Suppressor macrophage treated with lipopolysaccharide for 4 hours (primary cell): ENCODE measurements at places on chromosomes 11 and 22.

- no peak for DNase-seq
These were observed 162.5 kb downstream of the SWAP70 start for GRCh38 chr11:9826390-9826789.

DNA sequence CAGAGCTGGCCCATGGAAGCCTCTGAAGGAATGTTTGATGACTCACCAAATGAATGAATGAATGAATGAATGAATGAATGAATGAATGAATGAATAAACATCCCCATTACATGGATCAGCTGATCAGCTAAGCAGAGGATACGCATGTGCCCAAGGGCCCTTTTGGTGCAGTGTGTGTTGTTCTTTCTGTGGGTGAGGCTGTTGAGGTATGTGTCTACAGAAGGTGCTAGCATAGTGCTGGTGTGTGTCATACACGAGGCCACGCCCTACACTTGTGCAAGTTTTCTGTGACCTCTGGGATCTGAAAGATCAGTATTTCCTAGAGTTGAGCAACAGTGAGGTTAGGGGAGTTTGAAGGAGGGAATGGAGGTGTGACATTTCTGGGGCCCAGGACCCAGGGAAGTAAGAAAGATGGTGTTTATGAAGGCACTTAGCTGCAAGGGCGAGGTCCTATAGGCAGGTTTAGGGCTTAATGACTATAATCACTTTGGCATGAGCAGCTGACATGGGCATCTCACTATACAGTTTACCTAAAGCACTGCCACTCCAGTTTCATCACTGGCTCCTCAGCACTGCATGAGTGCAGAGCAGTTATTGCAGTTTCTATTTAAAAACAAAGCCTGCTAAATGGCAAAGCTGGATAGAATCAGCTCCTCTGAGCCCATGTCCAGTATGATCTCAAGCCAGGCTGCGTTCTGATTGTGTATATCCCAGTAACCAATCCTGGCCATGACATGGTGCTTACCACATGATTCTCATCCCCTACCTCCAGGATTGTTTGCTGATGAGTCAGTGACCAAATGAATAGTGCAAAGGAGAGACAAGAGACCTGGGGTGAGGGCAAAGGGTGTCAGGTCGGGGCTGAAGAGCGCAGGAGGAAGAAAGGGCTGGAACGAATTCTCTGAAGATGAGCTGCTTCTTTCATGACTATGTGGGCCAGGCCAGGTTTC, 36.4 kb upstream of the E2F8 start:
- no peak for DNase-seq

- DNase-seq, result peak; percentile 46
These were observed 229.3 kb downstream of the CASP12 start for GRCh38 chr11:104668797-104669463.

GRCh38 chr22:49062155-49062801, 765.4 kb downstream of the BRD1 start:
- DNase-seq, result no peak

- DNase-seq, result no peak
These were observed 37.1 kb upstream of the HMGXB4 start for GRCh38 chr22:35220221-35220620.

DNA sequence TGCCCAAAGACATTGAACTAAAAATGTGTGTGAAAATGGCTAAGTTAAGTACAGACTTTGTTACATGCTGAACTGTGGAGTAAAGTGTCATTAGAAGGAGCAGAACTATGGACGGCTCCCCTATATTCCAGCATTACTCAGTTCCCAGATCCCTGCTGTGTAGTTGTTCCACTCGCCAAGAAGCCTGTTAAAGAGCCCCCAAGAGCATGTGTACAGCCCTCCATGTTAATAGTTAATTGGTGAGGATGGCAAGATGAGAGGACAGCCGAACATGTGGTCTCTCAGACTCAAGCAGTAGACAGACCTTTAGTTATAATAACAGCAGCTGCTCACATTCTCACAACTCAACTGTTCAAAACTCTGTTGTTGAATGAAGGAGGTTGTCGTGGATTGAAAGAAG, 127.4 kb downstream of the ELP4 start:
- DNase-seq, result no peak

DNA sequence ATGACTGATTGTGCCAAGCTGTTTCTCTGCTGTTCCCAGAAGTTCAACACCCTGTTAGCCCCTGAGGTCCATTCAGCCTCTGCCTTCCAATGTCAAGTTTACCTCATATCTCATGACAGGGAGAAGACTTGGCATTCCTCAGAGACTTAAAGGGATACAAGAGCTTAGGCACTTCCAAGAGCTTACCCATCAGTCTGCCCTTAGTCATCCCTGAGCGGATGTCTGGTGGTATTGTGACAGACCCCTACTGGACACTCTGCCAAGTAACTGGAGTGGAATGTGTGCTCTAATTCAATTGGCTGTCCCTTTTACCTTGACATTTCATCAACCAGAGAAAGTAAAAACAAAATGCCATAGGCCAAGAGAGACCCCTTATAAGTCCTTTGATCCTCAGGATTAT, 151.5 kb downstream of the AASDHPPT start:
- no peak for DNase-seq

DNA sequence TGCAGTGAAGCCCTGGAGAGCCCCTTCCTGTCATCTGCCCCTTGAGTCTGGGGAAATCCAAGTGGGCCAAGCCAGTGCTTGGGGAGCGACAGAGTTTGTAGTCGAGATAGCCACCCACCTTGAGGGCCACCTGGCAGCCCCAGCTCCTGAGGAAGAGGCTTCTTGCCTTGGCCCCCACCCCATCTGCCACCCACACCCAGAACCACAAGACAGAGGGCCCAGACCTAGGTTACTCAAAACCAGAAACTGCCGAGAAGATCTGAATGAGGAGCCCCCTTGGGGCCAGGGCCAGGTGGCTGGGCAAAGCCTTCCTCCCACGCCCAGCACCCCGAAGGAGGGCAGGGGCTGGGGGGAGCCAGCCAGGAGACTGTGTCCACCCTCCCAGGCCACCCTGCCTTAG, 18.8 kb upstream of the PRR5 start:
- DNase-seq, result no peak

DNA sequence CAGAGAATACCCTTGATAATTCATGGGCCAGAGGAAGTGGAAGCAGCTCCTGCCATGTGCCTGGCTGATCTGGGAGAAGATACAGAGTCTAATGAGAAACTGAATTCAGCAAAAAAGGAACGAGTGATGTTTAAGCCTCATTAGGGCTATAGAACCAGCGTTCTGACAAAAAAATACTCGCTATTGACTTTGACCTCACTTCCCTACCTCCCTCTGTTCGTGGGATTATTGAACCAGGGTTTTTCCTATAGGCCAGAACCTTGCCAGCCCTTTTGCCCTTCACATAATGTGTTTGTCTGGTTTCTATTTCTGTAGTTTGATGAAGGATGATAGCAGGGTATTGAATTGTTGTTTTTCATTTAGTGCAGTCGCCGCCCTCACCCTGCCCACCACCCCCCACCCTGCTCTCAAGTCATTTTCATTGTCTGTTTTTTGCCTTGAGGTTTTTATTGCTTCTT, 7.6 kb upstream of the RBFOX2 start:
- DNase-seq, result no peak

- no peak for DNase-seq
These were observed 66.6 kb downstream of the MED15 start for GRCh38 chr22:20573833-20574615.

DNA sequence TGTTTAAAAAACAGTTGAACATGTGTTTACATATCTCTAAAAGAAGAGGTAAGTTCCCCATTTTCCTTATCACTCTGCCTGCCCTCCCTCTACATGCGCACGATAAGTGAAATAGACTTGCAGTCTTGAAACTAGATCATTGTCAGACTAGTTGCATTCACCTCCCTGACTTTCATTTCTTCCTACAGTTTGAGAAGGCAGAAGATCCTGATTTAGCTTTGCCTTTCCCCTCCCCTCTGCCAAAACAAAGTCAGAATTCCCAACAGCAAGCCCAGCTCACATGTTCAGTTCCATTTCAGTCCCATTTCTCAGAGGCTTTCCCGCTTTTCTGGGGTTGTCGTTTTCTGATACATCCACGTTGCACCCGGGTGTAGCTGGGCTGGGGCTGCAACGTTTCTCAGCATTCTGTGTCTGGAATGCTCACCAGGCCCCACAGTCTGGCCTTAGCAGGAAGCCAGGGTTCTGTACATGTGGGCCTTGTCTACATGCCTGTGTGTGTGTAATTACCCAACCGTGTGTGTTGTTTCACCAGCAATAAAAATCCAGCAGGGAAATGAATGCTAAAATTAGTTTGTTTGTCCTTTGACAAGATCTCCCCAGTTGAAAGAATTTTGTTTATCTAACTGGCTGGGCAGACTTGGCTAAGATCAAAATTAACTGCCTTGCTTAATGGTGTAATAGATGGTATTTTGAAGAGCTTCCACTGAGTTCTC, 179.2 kb downstream of the DBX1 start:
- no peak for DNase-seq

DNA sequence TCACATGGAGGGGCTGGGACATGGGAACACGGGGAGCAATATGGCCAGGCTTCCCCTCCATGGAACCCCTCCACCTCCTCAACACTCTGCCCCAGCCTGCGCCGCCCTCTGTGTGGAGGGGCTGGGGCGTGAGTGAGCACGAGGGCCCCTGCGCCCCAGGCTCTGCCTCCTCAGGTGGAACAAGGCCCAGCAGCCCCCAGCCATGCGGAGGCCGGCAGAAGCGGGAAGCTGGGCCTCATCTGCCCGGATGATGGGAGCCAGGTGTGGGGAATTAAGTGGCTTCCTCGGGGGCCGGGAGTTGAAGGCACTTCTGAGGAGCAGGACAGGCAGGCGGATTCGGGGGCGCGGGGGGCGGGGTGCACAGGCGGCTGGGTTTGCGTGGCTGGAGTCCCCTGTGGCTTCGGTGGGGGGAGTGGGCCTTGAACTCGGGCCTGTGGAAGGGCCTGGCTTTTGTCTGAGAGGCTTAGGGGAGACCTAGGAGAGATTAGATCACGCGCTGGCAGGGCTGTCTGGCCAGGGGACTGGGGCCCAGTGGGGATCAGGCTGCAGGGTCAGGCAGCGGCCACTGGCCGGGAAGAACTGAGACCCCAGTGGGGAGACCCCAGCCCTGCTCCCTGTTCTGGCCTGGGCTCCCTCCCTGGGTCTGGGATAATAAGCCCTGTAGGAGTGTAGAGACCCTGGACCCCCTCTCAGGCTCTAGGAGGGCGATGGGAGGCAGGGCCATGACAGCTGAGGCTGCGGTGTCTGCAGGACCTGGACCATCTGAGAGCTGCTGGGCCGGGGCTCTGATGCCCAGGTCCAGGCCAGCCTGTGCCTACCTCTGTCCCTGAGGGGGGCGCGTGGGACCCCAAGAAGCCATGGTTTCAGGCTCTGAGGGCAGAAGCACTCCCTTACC, 13.3 kb downstream of the PRR33 start:
- DNase-seq, result no peak

- DNase-seq, result no peak
These were observed 981.0 kb upstream of the FAT3 start for GRCh38 chr11:91243630-91244029.

- no peak for DNase-seq
These were observed 34.1 kb upstream of the GLYATL1 start for GRCh38 chr11:58905011-58905720.

DNA sequence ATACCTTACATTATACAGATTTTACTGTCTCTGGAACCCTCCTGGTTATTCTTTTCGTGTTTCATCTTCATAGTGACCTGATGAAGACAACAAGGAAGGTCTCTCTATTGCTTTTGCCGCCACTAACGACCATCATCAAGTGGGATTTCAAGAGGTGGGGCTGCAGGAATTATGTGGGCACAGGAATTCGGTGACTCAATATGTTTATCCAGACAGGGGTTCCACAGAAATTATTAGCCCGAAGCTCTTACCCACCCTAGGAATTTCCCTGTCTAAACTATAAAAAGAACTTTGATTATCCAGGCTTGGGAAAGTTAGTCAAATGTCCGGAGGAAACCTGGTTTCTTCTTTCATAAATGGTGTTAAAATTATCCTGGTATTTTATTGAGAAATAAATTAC, 566.8 kb upstream of the TENM4 start:
- DNase-seq, result no peak

- peak; percentile 68 for DNase-seq
These were observed 46.9 kb downstream of the MICAL2 start for GRCh38 chr11:12157241-12157661.

- no peak for DNase-seq
These were observed 153.1 kb downstream of the DDX10 start for GRCh38 chr11:108817976-108818375.

- no peak for DNase-seq
These were observed 39.0 kb downstream of the RTL6 start for GRCh38 chr22:44459041-44459440.

DNA sequence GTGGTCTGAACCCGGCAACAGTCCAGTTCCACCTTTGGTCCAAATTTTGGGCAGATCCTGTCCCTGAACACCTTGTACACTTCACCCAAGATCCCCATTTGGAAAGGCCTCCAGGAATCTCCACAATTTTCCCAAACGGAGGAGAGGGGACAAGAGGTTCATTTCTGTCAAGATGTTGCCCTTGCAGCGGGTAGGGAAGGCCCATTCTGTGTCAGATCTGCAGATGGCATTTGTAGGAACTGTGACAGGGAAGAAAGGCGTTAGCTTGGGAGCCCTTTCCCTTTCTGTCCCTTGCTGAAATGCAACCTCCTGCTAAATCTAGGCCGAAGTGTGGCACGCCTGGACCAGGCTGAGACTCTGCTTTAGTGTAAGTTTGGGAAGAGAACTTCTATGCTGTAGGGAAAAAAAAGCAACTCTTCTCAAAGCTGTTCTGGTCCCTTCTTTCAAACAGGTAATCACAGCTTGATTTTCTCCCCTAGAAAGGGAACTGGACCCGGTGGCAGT, 86.0 kb downstream of the SCN3B start:
- DNase-seq, result no peak

DNA sequence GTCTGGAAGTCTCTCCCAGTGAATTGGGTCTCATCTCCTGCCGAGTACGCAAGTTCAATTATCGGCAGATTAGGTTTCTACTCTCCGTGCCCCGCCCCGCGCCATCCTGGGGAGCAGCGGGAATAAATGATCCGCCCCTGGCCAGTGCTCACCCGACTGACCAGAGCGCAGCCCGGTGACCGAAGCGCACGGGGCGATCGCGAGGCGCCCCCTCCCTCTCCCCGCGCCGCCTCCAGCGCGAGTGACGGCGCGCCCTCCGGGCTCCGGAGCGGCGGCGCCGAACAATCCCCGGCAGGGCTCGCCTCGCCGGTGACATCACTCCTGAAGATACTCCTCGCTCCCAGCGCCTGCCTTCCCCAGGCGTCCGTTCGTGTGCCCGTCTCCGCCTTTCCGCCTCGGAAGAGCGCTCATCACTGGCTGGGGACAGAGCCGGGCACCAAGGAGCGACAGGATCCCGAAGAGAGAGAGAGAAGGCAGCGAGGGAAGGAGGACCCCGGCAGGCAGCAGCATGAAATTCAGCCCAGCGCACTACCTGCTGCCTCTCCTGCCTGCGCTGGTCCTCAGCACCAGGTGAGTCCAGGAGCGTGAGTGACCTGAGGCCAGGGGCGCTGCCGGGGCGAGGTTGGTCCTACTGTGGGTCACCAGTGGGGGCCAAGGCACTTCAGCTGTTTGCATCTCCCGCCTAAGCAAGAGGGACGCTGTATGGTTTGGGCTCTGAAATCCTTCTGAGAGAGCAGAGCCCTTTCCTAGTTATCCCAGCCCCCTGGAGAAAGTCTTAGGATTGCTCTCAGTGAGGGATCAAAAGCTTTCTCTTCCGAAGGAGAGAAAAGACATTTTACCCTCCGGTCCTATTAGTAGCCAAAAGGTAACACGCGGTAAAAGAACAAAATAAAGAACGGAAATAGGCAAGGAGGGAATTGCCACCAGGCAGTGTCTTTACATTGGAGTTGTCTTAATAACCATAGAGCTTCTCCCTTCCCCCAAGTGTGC, at the start of gene LUZP2:
Gene LUZP2 (plus strand): TSS at position 318 of the 990 bp plus-strand sequence.
- no peak for DNase-seq

- no peak for DNase-seq
These were observed 150.3 kb downstream of the NECTIN1 start for GRCh38 chr11:119578521-119579191.
